ENCODE measurements at places on chromosomes 1 and 21.

DNA sequence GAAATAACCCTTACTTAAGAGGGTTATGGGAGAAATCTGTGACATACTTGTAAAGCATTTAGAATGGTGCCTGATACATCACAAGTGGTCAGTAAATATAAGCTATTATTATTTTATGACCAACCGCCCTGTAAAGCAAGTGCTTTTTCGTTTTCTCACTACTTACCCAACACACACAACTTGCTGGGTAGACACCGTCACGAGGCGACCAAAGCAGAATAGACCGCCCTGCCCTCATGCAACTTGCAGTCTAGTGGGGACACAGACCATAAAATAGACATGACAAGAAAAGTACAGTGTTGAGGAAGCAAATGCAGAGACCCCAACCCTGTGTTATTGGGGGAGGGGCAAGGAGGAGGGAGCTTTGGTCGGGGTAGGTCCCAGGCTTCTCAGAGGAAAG is 744 bp upstream of the IGSF3 start:
- no peak for DNase-seq

DNA sequence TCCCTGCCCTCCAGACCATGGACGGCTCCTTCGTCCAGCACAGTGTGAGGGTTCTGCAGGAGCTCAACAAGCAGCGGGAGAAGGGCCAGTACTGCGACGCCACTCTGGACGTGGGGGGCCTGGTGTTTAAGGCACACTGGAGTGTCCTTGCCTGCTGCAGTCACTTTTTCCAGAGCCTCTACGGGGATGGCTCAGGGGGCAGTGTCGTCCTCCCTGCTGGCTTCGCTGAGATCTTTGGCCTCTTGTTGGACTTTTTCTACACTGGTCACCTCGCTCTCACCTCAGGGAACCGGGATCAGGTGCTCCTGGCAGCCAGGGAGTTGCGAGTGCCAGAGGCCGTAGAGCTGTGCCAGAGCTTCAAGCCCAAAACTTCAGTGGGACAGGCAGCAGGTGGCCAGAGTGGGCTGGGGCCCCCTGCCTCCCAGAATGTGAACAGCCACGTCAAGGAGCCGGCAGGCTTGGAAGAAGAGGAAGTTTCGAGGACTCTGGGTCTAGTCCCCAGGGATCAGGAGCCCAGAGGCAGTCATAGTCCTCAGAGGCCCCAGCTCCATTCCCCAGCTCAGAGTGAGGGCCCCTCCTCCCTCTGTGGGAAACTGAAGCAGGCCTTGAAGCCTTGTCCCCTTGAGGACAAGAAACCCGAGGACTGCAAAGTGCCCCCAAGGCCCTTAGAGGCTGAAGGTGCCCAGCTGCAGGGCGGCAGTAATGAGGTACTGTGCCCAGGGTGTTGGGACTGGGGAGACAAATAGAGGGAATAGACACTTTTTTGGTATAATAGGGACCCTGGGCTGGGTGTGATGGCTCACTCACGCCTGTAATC is 1.0 kb downstream of the ZBTB48 start:
- no peak for DNase-seq

- DNase-seq = no peak
Measured at GRCh38 chr1:180530501-180530900, 28.1 kb upstream of the ACBD6 start.

- no peak for DNase-seq
Measured at GRCh38 chr1:14909920-14910460, 243.6 kb upstream of the TMEM51 start.

- DNase-seq = no peak
Measured at GRCh38 chr1:201009962-201010645, 13.4 kb downstream of the KIF21B start.

DNA sequence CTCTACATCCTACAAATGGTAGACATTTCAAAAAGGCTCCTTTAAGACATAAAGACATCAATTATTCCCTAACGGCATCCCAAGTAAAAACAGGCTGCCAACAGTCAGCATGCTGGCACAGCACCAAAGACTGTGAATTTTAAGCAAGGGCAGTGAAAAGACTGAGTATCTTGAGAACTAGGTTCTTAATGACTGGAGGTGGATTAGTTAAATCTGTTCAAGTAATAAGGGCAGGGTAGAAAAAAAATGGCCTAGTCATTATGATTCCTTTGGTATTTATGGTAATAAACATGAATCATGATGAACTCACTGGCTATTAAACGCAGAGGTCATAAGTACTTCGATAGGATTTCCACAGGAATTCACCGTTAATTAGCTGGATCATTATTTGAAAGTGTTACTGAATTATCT is 75.2 kb downstream of the KIFAP3 start:
- DNase-seq = no peak

DNA sequence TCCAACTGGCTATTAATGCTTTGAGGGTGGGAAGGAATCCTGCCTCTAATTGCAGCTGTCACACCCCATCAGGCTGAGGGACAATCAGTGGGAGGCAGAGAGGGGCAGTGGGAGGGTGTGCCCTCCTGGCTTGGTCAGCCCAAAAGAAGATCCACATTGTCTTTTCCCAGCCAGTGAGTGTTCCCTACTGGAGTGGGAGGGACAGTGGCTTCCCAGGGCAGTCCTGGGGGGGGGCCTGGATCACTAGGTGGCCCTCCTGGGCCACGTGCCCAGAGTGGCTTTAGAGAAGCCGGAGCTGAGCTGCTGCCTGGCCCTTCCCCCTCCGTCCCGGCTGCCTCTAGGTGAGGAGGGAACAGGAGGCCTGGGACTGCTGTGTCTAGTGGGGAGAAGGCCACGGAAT is 14.0 kb downstream of the INKA2 start:
- DNase-seq = no peak

DNA sequence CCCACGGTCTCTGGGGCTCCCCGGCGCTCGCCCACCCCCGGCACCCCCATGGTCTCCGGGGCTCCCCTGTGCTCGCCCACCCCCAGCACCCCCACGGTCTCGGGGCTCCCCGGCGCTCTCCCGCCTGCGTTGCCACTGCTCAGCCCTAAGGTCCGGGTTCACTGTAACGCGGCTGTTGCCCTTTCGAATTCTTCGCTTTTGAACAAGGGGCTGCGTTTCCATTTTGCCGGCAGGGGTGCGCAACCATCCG is 5.2 kb upstream of the FTCD start:
- DNase-seq = no peak

- no peak for DNase-seq
Measured at GRCh38 chr1:25167269-25168192, 64.8 kb downstream of the SYF2 start.

DNA sequence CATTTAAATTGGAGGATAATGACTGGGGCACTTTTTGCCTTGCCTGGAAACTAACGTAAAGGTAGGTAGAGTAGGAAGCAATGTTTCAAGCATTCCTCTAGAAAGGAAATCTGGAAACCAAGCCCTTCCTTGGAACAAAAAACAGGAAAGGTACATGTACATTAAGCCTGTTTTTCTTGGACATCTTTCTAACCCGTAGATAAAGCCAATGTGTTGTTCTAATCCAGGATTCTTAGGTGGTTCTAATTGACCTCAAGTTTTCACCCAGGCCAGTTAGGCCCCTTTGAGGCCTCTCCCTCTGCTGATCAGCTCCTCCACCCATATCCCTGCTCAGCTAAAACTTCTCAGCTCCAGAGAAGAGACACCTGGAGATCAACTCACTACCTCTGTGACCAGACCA is 6.3 kb upstream of the DUSP23 start:
- no peak for DNase-seq

- DNase-seq = no peak
Measured at GRCh38 chr1:64663668-64664067, 81.2 kb upstream of the RAVER2 start.

DNA sequence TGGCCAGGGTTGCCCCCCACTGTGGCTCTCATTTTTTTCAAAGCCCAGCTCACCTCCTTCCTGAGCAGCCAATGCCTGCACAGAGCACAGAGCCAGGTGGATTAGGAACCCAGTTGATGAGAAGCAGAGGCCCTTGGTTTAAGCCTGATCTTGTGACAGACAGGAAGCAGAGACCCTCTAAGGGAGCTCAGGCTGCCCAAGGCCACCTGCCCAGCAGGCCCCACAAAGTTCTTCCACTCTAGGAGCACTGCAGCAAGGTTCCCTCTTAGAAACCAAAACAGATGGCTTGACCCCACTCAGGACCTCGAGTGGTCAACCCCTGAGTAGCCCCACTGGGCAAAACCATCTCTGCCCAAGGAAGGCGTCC is 25.5 kb upstream of the PRSS38 start:
- DNase-seq = no peak

DNA sequence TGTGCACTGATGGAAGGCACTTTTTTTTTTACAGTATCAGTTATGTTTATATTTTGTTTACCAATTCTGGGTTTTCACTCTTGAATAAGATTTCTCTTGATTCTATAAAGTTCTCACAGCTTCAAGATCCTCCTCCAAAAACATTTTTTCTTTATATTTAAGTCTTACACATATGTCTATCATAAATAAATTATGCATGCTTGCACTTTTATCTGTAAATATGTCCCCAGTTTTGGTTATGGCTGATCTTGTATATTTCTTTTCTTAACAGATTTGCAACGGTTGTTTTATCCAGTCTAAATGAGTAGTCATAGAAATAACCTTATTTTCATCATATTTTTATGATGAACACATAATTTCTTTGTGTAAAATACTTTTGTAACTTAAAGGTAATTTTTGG is 1456.5 kb downstream of the MRPL39 start:
- DNase-seq = no peak

Measured in activated CD4-positive, alpha-beta T cell treated with anti-CD3 and anti-CD28 coated beads for 24 hours (primary cell).